ENCODE measurements at places on chromosomes 4 and X. TPM values are rescaled to one million over a fixed set of nuclear protein-coding genes. Genes with fewer than 3 reads are reported as not detected.

The SPANXC gene
- total RNA-seq = not detected

The TNMD gene
- not detected for total RNA-seq

The C4orf50 gene
- total RNA-seq = not detected

The GC gene
- total RNA-seq = not detected

The STPG2 gene
- 0.29 TPM for total RNA-seq

- no peak for DNase-seq
Observed at GRCh38 chrX:86016139-86016538, 31.2 kb downstream of the CHM start.

The BST1 gene
- total RNA-seq = 31.8 TPM

- no peak for DNase-seq
Observed at GRCh38 chr4:78513411-78513975, 38.1 kb upstream of the ANXA3 start.

DNA sequence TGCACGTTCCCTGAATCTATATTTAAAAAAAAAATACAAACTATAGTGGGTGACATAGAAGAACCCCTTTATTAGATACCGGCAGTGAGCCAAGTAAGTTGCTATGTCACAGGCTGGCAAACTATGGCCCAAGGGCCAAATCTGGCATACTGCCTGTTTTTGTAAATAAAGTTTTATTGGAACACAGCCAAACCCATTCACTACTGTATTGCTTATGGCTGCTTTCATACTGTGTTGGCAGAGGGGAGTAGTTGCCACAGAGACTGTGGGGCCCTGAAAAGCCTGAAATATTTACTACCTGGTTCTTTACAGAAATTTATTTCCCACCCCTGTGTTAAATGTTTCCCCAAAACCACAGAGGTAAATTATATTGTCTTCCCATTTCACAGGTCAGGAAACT, 71.2 kb upstream of the EGFL6 start:
- no peak for DNase-seq

- no peak for DNase-seq
Observed at GRCh38 chrX:16431266-16431665, 218.7 kb upstream of the S100G start.

- DNase-seq = no peak
Observed at GRCh38 chr4:44679060-44679459, 840 bp downstream of the GUF1 start.

GRCh38 chrX:154804957-154805695, at the start of gene MPP1:
Gene MPP1 (minus strand): TSS chrX:154805485. CDS start chrX:154805373, 112 bp downstream.
- DNase-seq = peak; percentile 92

GRCh38 chr4:73788411-73788810, 48.0 kb downstream of the CXCL8 start:
- DNase-seq = no peak

DNA sequence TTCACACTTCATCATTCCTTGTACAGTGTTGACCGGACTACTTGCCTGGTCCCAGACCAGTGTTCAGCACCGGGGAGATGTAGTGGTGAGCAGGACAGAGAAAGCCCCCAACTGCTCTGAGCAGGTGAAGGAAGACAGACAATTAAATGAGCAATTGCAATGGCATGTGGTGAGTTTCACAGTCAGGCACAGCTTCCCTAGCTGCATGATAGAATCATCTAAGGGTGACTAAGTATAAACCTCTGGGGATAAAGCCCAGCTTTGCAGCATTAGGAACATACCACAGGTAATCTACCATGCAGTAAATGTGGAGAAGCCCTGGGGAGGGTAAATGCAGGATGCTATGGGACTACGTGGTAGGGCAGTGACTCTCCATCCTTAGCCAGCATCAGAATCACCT, 47.8 kb downstream of the TMA16 start:
- DNase-seq = no peak

DNA sequence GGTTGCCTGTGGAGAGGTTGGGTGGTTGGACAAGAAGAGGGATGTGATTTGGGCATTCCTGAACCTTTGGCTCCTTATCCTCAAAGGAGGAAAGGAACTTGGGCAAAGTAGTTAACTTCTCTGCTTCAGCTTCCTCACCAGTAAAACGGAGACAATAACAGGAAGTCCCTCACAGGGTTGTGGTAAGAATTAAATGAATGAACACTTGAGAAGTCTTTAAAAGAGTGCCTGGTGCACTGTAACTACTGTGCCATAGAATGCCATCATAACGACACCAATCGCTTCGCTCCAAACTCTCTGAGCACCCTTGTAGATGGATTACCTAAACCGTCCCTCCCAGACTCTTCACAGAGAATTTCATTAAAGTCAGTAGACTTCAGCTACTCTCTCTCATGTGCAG, 10.5 kb downstream of the ZCCHC18 start:
- no peak for DNase-seq

The CBLL2 gene
- total RNA-seq = under 0.01 TPM

GRCh38 chr4:74471264-74471663, 26.3 kb downstream of the AREG start:
- no peak for DNase-seq

The GRPEL1 gene
- 21.0 TPM for total RNA-seq

GRCh38 chr4:183499801-183500200, 5.1 kb upstream of the ING2 start:
- no peak for DNase-seq

DNA sequence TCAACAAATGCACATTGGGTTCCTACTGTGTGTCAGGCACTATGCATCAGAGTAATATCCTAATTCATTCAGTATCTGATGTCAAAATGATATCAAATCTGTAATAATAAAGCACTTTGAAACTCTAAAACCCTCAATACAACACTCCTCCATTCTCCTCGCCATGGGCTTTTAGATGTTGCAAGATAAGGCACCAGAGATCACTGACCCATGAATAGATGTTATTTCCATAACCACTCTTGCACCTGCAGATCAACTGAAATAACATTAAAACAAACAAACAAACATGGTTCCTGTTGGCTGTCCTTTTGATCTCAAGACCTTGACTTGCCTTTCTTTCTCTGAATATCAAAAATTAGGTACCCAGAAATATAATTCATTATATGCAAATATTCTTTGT, 100.2 kb downstream of the MAB21L2 start:
- DNase-seq = no peak

- no peak for DNase-seq
Observed at GRCh38 chrX:107227780-107228485, 21.5 kb downstream of the DNAAF6 start.

- DNase-seq = no peak
Observed at GRCh38 chr4:5989236-5990225, 28.7 kb downstream of the C4orf50 start.

DNA sequence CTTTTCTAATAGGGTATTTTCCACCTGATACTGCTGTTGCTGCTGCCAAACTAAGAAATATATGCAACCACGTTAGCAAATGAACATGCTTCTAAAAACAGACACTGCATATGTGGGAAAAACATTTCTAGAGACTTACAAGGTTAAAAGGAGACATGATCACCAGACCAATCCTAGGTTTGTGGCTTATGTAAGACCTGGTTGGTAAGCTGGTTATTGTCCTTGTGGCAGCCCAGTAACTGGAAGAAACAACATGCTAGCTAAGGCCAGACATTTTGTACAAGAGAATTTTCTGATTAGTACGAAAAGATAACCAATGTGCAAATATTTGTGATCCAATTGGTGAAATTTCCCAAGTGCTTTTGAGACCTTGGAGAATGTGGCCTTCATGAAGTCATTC, 112.0 kb downstream of the AFF2 start:
- DNase-seq = no peak

DNA sequence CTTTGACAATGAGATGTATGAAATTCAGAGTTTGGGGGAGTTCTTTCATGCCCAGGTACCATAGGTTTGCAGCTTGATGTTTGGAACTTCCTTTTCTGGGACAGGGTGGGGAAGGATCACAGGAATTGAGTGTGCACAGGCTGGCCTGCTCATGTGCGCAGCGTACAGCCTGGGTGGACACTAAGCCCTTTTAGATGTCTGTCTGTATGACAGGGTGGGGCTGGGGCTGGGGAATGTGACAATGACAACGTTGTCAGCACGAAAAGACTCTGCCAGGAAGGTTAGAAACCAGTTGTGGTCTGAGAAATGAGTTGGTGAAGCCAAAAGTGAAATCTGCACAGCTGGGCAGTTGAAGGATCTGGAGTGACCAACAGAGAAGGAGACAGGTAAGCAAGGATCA, 47.4 kb downstream of the WWC2 start:
- no peak for DNase-seq

The NXF2B gene
- total RNA-seq = not detected
